ENCODE measurements at places on chromosomes 12 and 14.

GRCh38 chr12:685388-685787 lies 22.1 kb upstream of the NINJ2 start:
- DNase-seq = peak; percentile 65

DNA sequence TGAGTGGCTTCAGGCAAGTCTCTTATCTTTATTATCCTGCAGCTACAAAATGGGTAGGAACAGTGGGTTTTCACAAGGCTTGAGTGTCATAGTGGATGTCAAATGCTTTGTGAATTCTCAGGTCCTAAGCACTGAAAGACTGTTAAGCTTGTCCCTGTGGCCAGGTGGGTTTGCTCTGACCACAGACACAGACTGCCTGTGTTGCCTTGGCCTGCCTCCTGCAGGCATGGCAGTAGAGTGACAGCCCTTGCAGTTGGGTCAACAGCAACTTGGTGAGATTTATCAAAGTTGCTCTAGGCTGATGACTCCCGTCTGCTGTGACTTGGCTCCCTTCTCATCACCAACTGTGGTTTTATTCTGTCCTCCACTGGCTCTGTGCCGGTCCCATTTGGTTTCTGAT lies 520.0 kb upstream of the CCDC196 start:
- no peak for DNase-seq

- DNase-seq = no peak
Observed at GRCh38 chr12:88854260-88854659, 274.0 kb upstream of the KITLG start.

DNA sequence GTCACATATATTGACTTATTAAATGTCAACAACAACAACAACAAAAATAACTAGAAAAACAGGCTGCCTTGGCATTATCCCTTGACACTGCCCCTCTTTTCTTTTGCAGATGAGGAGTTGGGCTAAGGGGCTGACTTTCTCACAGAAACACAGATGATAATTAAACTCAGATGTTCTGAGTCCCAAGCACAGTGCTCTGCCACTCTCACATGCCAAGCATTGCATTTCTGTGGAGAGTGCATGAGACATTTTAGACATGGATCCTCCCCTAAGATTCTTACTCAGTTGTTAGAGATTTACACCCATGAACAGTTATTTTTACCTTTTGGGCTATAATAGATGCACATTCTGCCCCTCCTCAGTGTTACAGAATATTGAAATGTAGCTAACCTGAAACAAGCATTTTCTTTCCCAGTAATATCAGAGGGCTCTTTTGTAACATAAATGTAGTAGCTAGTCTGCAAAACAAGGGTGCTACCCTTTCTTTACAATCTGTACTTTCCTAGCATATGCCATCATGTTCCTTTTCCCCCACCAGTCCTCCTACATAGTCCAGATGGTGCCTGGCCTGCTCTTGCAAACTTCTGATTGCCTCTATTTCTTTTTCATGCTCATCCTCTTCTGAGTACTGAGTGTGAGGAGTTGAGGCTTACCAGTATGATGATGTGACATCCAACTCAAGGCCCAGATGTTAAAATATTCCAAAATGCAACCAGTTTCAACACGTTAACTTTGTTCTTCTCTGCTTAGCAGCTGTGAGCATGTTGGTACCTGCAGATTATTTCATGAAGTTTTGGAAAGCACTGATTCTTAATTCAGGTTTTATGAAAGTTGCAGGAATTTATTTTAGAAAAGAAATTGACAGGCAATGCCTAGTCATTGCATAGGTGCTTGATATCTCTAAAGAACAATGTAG lies 125.0 kb upstream of the ATP2B1 start:
- DNase-seq = no peak

GRCh38 chr12:10688042-10688441 lies 14.2 kb upstream of the STYK1 start:
- DNase-seq = no peak

DNA sequence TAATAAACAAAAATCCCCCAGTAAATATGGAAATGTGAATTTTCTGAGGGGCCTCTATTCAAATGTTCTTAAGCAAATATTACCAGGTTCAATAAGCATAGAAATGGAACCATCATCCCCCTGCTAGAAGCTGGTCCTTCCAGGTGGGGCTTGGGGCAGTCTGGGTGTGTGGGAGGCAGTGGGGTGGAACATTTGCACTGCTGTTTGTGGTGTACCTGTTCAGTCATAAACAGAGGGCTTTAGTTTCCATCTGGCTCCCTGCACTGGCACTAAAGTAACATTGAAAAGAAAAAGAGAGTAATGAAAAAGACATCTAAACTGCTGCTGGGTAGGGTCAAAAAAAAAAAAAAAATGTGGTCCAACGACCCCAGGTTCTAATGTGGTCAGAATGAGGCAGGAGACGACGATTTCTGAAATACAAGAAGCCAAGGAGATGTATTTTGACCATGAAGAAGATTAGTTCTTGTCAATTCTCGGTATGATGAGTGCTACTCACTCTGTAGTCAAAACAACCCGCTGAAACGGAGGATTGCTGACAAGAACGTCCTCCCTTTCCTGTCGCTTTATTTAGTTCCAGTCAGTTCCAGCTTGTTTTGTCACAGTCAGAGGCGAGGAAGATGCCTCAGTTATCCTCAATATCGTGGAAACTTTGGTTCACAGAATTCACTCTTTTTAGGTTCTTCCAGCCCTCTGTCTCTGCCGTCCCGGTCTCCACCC lies 44.2 kb upstream of the MANSC4 start:
- DNase-seq = no peak

DNA sequence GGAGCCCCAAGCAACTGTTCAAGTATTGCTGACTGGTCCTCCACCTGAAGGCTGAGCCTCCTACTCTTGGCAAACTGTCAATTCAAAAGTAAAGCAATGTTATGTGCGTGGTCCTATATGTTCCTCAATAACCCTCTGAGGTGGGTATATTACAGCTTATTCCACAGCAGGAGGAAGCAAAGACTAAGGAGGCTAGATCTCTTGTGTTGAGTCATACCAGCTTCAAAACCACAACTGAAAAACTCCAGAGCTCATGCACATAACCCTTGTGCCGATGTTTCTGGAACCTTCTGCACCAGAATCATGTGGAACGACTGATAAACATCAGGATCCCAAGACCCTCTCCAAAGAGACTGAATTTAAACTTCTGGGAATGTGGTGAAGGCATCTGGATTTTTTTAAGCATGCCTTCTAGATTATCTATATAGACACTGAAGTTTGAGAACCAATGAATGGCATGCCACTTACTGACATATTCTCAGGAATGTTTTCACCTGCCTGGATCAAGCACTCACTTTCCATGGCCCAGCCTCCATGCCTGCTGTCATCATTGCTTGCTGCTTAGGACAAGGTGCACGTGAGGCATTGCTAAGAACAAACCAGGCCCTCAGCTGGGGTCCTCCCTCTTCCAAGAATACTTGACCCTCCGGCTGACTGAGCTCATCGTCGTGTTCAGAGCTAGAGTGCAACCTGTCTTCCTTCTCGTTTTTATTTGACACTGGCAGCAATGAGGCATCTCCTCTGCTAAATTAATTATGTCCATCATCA lies 194.7 kb downstream of the BCL11B start:
- no peak for DNase-seq

DNA sequence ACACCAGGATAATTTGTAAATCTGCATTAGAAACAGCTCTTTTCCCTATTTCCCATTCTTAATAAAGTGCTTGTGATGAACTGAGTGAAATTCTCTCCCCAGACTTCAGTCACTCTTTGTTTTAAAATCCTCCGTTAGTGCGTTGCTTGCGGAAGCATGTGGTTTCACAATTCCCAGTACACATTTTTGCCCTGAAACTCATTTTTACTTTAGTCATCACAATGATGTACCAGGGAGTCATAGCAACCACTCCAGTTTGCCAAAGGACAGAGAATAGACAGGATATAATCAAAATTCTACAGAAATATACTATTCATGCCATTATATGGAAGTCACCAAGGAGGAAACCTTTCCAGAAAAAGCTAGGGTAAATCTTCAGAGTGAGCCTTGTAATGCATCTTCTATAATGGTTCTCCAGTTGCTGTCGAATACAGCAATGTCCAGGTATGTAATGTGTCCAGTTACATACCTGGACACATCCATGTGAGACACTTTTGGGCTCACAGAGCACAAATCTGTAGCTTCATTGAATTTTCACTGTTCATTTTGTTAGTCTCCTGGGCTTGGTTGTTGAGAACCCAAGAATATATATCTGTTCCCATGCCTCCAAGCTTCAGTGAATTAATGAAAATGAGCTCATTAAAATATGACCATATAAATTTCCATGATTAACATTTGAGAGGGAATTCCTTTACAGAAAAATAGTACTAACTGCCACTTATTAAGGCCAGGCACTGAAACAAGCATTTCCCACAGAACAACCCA lies 57.8 kb downstream of the GPR135 start:
- no peak for DNase-seq

DNA sequence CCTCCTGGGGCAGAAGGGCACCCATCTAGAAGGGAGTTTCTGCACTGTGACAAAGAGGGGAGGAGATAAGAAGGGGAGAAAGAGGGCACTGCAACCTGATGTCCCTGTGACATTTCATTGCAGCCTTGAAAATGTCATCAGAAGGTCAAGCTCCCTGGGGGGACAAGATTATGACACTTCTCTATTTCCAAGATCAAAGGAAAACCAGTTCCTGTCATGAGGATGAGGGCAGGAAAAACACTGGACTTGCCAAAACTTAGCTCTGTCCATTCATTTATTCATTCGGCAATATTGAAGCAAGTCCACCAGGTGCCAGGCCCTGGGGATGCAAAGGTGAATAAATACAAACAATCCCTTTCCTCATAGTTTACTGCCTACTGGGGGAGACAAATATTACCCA lies 138.4 kb upstream of the CDKN3 start:
- DNase-seq = no peak

DNA sequence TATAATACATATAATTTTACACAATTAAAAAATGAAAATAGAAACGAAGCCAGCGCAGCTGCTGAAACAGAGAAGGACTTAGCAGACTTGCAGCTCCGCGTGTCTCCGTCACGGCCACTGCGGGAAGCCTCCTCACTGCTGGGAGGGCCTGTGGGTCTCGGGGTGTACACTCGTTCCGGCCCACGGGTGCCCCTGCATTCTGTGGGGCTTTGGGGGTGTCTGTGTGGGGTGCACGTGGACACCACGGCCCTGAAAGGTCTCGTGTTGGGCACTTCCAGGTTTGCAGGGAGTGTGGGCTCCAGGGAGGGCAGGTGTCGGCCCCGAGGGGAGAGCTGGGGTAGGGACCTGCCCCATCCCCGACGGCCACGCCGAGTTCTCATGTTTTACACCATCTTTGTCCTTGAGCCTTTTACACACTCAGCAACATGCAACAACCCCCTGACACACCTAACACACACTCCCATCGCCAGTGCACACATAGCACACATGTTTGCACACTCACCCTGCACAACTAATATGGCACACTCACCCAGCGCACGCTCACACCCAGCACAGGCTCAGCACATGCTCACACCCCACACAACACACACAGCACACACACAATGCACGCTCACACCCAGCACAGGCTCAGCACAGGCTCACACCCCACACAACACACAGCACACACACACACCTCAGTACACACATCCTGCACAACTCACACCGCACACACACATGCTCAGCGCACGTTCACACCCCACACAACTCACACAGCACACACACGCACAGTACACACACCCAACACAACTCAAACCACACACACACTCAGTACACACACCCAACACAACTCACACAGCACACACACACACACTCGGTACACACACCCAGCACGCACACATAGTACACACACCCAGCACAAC lies 36.6 kb downstream of the NOC4L start:
- no peak for DNase-seq

DNA sequence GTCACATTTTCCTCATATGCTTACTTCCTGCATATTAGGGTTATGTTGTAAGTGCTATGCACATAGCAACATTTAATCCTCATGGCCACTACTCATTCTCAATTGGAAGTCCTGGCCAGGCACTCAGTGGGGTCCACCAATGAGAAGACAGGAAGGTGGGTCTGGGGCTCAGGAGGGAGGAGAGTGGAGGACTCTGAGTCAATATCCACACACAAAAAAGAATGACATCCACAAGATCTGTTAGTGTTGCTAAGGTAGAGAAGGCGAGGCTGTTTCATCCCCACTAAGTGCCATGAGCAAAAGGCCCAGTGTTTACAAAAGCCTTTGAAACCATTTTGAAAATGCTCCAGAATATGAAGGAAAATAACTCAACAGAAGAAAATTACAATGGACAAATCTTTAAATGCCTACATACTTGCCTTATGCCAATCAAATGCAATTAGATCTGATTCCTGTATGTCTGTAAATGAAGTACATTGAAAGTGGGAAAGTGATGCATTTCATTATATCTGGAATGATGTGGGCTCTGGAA lies 53.9 kb downstream of the EID3 start:
- no peak for DNase-seq

DNA sequence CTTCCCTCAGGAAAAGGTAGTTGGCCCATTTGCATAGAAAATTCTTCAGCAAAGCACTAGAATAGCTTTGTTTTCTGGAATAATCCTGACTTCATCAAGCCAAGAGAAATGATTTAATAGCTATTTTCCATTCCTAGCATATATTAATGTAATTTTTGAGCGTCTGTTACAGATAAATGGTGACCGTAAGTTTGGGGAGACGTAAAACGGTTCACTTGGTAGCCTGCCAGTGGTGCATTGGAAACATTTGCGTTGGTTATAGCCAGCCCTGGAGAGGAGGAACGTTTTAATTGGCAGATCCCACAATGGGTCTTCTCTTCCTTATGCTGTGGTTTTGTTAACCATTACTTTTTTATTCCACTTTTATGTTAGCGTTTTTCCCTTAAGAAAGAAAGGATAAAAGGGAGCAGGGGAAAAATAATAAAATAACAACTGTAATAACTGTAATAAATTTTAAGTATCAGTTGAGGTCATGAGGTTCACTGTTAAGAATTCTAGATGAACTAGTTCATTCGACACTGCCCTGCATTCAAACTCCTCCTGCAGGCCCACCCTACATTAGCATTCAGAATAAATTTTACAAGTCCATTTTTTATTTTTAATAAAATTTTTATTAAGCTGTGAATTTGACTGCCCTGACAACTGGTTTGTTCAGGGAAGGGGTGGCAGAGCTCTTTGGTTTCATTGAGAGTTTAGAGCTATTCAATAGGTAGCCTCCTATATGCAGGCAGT lies 300.7 kb downstream of the ERC1 start:
- no peak for DNase-seq

- DNase-seq = no peak
Observed at GRCh38 chr12:18296909-18297280, 35.6 kb downstream of the PIK3C2G start.

Data from stimulated activated CD8-positive, alpha-beta memory T cell treated with anti-CD3 and anti-CD28 coated beads, Interleukin-12 subunit alpha, Interleukin-12 subunit beta, amount 100 ng/mL, for 1 hour (primary cell).